Suppressor macrophage treated with lipopolysaccharide for 4 hours (primary cell): ENCODE measurements at places on chromosomes 3 and 15.
A peak's percentile ranks its signal among the peaks of the same experiment; 100 is the strongest.

DNA sequence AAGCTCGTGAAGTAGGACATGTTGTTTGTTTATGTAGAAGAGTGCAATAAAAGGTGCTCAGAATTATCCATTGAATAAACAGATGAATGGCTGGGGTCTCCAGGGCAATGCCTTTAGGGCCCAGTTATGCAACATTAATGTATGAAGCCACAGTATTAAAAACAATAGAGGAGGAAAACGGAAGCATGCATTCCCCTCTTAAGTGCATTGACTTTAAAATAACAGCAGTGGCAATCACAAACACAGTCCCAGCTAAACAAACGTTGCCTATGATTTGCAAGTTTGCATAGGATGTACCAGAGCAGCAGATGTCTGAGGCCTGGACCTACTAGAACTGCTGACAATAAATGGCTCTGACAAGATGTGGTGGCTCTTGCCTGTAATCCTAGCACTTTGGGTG is 60.6 kb upstream of the GCNT3 start:
- DNase-seq: no peak

DNA sequence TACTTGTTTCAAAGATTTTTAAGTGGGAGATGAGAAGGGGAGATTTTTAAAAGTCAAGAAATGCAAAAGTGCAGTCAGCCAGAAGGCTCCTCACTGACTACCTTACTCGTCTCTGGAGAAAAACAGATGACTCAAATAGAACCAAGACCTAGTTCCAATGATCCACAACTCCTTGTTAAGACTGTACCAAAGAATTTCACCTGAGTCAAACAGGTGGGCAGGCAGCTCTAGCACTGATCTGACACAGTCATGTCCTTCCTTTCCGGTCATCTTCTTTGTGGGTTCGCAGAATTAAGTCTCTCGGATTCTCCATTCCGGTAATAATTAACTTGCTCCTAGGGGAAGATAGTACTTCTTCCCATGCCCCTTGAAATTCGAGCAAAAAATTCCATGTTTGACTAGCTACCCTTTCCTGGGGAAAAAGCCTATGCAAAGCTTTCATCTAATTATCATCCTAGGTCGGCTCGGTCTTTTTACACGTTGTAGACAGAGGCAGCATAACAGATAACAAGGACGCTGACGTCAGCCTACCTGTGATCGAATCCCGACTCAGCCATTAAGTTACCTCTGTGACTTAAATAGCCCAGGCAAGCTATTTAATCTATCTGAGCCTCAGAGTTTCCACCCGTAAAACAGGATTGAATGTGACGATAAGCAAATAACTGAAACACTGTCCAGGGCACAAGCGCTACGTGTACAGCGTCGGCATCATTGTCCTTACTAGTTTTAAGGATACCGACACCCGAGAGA is 758 bp downstream of the SELENOK start:
- DNase-seq: peak; percentile 6

DNA sequence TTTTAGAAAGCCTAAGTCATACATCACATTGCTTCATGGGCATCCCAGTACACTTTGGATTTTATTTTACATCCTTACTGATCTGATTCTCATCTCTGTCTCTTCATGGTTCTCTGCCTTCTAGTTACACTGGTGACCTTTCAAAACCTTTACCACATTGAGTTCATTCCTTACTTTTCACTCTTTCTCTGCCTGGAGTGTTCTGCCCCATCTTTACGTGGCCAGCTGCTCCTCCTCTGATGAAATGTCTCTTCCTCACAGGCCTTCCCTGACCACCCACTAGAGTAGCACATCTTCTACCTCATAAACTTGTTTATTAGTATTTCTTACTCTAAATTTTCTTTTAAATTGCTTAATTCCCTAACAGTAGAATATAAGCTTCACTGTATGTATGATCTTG is 17.7 kb downstream of the CTNNB1 start:
- DNase-seq: no peak

- DNase-seq: no peak
Observed at GRCh38 chr3:193852901-193853300, 259.9 kb downstream of the OPA1 start.

DNA sequence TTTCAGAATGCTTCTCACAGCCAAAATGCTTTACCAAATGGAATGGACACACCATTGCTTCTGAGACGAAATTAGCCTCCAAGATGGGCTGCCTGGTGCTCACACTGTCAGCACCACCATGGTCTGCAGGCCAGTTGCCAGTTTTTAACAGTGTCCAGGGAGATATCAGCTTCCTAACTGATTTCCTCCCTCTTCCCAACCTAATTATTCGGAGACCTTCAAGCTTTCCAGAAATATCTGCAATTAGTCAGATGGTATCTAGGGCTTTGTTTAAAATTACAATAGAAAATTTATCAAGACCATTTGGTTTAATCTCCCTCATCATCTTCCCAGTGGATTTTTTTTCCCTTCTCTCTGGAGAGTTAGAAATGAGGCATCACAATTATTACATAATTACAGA is 287.5 kb downstream of the ZPLD1 start:
- no peak for DNase-seq

DNA sequence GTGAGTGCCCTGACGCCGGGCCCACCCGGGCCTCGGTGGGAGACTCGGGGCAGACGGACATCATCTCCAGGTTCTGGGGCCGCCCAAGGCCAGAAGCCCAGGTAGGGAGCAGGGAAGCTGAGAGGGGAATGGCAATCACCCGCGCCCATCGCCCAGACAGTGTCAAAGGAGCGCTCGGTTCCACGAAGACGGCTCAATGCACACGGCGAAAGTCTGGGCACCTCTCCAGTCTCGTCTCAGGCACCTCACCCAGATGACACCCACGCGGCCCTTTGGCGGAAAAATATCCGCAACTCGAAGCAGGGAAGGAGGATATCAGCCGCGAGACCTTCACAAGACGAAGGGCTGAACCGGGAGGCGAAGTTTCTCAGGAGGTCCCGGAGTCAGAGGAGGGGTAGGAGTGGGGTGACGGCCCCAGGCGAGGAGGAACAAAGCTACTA is 916 bp downstream of the IL17RD start:
- no peak for DNase-seq

DNA sequence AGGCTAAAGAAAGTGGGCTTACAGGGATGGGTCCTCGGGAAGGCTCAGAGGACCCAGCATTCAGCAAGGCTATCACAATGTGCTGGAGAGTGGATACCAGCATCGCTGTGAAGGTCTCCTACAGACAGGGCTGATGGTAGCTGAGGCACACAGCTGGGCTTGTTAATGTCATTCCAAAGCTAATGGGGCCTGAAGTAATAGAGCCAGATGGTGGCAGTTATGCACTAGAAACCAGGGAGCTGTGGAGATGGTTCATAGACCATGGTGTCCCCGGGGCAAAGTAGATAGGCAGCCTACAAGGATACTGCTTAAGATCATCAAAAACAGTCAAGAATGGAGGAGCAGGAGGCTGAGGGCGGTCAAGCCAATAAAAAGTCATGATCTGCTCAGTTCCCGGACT is 24.8 kb upstream of the BOC start:
- DNase-seq: no peak

- no peak for DNase-seq
Observed at GRCh38 chr3:27827041-27827440, 104.9 kb upstream of the EOMES start.

GRCh38 chr3:7447197-7447769 is 586.4 kb downstream of the GRM7 start:
- DNase-seq: peak; percentile 35

- no peak for DNase-seq
Observed at GRCh38 chr3:52217409-52217805, 8.0 kb downstream of the TLR9 start.

- DNase-seq: no peak
Observed at GRCh38 chr15:41804916-41805666, 22.8 kb upstream of the JMJD7 start.

DNA sequence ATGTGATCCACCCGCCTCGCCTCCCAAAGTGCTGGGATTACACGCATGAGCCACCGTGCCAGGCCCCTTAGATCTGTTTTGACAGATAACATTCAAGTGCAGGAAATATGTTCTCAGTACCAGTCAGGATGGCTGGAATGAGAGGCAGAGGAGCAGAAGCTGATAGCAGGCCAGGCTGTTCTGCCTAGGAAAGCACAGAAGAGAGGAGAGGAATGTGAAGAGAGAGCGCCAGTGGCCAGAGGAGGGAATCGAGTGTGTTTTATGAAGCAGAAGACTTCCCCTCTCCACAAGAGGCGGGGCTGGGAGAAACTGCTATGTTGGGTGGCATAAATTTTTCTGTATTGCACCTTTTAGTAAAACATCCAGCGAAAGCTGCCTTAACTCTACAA is 32.0 kb upstream of the RYK start:
- no peak for DNase-seq

DNA sequence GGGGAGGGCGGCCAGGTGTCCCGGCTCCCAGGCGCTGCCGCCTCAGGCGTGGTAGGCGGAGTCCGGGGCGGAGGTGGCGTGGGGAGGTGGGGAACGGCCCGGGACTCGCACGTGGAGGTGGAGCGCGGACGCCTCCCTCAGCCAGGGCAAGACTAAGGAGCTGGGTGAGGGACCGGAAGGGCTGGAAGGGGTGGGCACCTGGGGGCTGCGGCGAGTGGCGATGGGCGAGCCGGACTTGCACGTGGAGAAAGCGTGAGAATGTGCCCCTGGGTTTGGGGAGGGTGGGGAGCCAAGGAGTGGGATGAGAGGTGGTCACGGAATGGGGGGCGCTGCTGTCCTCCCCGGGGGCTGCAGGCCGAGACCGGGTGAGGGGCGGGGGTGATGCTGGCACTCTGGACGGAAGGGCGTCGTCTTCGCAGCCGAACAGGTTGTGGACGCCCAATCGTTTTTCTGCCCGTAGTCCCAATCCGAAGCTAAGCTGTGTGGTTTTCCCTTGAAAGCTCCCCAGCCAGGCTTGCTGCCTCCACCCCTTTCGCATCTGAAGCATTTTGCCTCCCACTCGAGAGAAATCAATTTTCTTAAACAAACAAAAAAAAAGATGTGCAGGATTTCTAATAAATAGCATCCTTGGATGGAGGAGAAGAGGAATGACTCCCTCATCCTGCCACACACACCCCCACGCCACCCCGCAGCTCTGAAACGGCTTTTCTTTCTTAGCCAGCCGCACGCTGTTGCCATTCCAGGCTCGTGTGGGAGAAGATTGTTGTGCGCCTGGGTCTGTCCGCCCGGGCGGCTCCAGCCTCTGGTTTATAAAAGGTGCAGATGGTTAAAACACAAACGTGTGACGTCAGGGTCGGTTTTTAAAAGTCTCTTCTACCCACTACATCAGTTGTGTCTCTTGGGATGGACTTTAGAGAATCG is 62.5 kb upstream of the ANKRD28 start:
- DNase-seq: no peak

- DNase-seq: no peak
Observed at GRCh38 chr15:43186003-43186353, 775 bp downstream of the CCNDBP1 start.

DNA sequence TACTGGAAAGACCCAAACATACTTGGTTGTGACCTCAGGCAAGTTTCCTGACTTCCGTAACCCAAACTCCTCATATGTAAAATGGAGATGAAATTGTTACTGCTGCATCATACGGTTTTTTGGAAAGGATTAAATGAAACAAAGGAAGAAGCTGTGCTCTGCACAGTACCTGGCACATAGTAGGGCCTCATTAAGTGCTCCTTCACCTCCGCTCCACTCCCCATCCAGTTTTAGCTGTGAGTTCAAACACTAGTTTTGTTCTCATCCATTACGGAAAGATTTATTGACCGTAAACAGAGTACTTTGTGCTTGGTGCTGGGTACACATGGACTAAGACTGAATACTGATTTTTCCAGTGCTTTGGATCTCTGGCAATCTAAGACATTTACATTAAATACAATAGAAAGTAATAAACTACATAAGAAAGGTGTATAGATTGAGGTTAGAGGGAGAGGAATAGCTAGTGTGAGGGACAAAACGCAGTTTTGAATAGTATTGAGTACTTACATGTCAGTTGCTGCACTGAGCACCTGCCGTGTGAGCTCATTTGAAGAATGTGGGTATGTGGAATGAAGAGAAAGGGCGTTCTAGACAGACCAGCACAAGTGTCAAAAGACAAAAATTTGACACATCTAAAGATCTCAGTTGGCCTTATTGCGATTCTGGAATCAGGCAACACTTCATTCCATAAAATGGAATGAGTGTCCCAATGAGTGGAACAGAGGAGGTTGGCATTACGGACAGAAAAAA is 594 bp upstream of the ICE2 start:
- DNase-seq: no peak

- no peak for DNase-seq
Observed at GRCh38 chr3:99084156-99084555, 182.7 kb upstream of the DCBLD2 start.

DNA sequence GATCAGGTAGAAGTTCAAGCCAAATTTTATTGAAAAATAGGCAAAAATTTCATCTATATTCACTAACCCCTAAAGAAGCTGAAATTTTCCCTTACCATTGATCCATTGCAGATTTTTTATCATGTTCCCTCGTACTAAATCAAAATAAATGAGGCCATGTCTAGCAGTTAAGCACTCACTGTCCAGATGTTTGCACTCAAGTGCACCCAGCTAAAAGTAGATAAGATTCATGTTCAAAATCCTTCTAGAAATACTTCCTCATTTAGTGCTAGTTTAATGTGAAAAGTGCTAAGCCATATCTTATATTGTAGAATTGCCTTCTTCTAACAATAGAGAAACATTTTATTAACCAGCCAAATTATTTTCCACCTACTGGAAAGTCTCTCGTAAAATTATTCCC is 164.7 kb upstream of the UBE2E2 start:
- DNase-seq: no peak

- DNase-seq: no peak
Observed at GRCh38 chr15:42726114-42726513, 10.8 kb downstream of the CDAN1 start.

DNA sequence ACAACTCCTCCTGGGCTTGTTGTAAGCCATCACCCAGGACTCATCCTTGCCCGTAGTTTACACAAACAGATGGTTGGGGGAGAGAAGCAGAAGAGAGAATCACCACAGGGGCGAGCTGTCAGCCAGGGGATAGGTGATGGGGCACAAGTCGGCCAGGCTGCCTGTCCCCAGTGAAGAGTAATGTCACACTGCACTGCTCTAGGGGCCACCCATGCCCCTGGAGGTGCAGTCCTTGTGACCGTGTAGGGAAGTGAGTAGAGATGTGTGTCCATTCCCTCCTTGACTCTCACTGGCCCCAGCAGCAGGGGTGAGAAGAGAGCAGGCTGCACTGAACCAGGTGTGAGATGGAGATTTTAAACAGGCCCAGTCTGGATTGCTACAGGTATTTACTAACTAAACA is 17.1 kb upstream of the PRSS50 start:
- DNase-seq: no peak

- peak; percentile 22 for DNase-seq
Observed at GRCh38 chr15:39127925-39128617, 452.8 kb upstream of the THBS1 start.
